ENCODE measurements at places on chromosomes 12 and 14. TPM values are rescaled to one million over a fixed set of nuclear protein-coding genes. Genes with fewer than 3 reads are reported as not detected.

MMP14 gene
- 375 TPM for total RNA-seq

PIANP gene
- total RNA-seq = 0.17 TPM

COA8 gene
- total RNA-seq = 26.4 TPM

TSHR gene
- total RNA-seq = not detected

KRT74 gene
- not detected for total RNA-seq

ALDH1L2 gene
- 35.7 TPM for total RNA-seq

USP44 gene
- total RNA-seq = 27.4 TPM

TBX3 gene
- total RNA-seq = 66.4 TPM

TMEM229B gene
- 0.77 TPM for total RNA-seq

KSR2 gene
- not detected for total RNA-seq

TAS2R30 gene
- 4.0 TPM for total RNA-seq

CLEC1A gene
- total RNA-seq = not detected

All from fibroblast of lung (primary cell).